ENCODE measurements at places on chromosomes 12 and 14.

- no peak for DNase-seq
These were observed 1.8 kb upstream of the SPPL3 start for GRCh38 chr12:120905856-120906384.

DNA sequence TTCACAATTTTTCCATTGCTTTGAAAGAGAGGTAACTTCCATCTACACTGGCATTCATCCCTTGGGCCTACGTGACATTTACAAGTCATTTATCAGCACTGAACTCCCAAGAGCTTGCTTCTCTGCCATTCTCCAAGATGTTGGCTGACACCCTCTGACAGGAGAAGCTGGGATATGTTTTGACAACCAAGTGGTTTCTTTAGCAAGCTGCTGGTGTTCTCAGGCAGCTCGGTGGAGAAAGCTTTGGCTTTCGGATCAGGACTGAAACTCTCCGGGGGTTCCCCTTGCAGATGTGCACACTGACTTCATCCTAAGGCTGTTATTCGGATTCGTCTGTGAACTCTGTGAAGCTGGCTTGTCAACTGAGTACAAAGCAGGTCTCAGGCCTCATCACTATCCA lies 15.7 kb downstream of the KCNA5 start:
- DNase-seq: no peak

GRCh38 chr12:19411234-19412204 lies 27.8 kb upstream of the AEBP2 start:
- DNase-seq: no peak

DNA sequence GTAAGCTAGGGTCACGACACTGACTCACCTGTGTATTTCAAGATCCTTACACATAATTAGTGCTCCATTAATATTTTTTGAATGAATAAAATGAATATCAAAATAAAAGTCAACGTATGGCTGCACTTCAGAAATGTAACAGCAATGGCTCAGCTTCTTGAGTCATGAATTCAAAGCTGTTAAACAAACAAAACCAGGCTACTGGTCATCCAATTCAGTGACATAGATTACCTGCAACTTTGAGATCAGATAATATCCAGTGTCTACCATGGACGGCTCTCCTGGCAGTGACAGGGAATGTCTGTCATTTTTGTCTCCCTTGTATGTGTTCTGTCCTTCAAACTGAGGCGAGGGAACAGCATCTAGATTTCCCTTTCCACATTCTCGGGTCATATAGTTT lies 225.6 kb downstream of the EFCAB11 start:
- DNase-seq: no peak

- no peak for DNase-seq
These were observed 86.1 kb downstream of the ALG10 start for GRCh38 chr12:34108405-34108803.

- DNase-seq: no peak
These were observed 39.2 kb downstream of the BCL11B start for GRCh38 chr14:99232714-99233214.

DNA sequence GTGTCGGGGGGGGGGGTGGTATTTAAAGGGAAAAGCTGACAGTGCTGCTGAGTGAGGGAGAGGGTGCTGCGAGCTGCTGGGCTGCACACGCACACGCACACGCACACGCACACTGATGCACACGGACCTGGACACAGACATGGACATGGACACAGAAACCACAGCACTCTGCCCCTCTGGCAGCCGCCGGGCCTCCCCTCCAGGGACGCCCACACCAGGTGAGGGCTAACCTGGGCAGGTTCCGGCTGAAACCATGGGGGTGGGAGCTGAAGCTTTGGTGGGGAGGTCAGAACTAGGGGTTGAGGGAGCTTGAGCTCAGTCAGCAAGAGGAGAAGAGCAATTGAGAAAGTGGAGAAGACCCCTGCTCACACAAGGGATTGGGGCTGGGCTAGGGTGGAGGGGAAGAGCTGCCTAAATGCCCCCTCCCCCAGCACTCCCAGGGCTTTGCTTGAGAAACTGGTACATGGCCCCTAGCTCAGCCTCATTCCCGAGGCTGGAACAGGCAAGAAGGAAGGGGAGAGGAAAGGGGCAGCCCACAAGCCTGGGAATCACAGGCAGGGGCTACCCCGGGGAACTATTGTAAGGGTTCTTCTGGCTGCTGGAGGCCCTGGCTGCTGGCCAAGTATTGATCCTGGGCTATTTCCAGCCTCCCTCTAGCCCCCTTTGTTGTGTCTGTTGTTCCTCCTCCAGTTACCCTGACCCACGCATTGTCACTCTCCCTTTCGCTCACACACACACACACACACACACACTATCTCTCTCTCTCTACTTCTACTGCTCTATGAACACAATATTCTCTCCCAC lies at the start of gene REM2:
REM2 (plus strand) TSS at position 50 of the 804 bp plus-strand sequence; CDS start at position 116, 66 bp downstream.
- peak; percentile 24 for DNase-seq

- no peak for DNase-seq
These were observed 3.6 kb downstream of the SPRING1 start for GRCh38 chr12:116734156-116734768.

DNA sequence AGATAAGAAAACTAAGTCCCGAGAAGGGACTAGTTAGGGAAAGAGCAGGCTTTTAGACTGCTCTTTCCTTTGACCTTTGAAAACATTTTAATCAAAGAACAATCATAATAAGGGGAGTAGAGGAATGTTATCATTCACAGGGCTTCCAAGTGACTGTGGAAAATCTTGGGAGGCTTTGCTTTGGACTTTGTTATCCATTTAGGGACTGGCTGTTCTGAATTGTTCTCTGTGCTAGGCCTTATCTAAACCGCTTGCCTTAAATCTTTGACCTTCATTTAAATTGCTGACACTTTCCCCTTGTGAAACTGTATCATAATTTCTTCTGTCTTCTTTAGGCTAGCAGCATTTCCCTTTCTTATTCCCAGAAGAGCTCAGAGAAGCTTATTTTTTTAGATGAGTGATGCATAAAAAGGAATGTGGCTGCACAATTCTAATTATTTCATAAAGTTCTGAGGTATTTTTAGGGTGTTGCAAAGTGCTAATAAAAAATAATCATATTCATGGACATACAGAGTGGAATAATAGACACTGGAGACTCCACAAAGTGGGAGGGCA lies 9.5 kb upstream of the CALM1 start:
- no peak for DNase-seq

GRCh38 chr12:60201891-60202290 lies 606.1 kb downstream of the SLC16A7 start:
- no peak for DNase-seq

- no peak for DNase-seq
These were observed 106.4 kb downstream of the EPS8 start for GRCh38 chr12:15682826-15683225.

GRCh38 chr12:62930546-62931425 lies 4.2 kb downstream of the PPM1H start:
- DNase-seq: no peak

GRCh38 chr14:73887318-73887616 lies 608 bp downstream of the ZNF410 start:
- no peak for DNase-seq

DNA sequence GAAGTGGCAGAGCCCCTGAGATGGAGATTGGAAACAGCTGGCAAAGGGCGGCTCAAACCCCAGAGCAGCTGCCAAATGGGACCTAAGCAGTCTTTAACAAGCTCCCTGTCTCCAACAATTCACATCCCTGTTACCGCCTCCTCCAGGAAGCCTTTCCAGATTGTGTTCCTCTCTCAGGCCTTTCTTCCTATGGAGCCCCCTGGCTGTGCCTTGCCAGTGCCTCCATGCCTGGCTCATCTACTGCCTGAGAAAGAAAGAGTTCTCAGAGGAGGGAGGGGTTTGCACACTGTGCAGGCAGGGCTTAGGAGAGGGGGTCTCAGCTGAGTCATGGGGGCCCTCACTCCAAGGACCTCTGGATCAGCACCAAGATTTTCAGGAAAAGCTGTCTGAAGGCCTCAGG lies 8.8 kb upstream of the KRT74 start:
- DNase-seq: no peak

- DNase-seq: no peak
These were observed 4.3 kb upstream of the PTGDR start for GRCh38 chr14:52263190-52263589.

GRCh38 chr12:67410246-67410645 lies 141.1 kb downstream of the CAND1 start:
- DNase-seq: no peak

GRCh38 chr12:25311506-25311905 lies 60.8 kb upstream of the KRAS start:
- no peak for DNase-seq

All from NCI-H1105 (cell line).